Muscle of arm (tissue), 14 donors: ENCODE measurements at places on chromosomes 7 and 10. TPM values are rescaled to one million over a fixed set of nuclear protein-coding genes. Genes with fewer than 3 reads are reported as not detected.

DNA sequence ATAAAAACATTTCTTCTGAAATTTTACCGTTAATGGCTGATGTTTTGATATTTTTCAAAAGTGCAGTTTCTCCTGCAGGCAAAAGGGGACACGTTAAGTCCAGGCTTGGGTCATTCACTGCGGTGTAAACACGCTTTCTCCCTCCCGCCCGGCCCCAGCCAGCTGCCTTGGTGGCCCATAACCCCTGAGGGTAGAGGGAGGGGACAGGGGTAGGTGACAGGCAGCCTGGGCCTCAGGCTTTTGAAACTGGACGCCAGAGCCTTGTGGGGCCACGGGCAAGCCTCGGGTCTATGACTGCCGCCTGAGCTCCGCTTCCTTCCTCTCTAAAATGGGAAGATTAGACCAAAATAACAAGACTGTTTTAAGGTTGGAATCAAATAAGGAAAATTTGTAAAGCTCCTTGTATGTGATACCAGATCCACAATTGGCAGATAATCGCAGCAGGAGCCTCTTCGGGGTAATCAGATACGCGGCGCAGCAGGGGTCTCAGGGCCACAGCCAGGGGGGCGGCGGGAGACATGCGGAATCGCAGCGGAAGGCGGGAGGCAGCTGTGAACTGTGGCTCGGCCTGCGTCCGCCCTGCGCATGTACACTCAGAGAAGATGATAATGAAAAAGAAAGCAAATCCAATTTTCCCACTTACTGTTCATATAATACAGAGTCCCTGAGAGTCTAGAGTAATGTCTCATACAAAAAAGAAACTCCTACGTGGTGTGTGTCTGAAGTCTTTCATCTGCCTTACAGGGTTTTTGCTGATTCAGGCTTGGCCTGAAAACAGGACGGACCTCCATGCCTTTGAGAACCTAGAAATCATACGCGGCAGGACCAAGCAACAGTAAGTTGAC lies 138.3 kb downstream of the EGFR start:
- DNase-seq, result peak; percentile 41

GRCh38 chr7:108335269-108335918 lies 120.8 kb downstream of the NRCAM start:
- no peak for DNase-seq

DNA sequence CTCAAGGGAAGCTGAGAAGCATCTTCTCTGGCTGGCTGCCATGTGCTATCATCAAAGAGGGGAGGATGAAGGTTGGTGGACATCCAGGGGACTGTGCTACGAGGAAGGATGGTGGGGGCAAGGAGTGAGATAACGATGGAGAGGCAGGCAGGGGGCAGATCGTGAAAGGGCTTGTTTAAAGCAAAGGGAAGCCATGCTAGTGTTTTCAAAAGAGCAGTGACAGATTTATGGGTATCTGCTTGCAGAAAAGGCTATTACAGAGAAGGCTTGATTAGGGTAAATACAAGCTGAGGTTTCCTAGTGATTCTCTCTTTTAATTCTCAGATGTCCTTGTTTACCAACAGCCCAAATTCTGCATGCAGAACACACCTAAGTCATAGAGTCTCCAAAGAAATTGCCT lies 88.9 kb upstream of the MKX start:
- DNase-seq, result no peak

DNA sequence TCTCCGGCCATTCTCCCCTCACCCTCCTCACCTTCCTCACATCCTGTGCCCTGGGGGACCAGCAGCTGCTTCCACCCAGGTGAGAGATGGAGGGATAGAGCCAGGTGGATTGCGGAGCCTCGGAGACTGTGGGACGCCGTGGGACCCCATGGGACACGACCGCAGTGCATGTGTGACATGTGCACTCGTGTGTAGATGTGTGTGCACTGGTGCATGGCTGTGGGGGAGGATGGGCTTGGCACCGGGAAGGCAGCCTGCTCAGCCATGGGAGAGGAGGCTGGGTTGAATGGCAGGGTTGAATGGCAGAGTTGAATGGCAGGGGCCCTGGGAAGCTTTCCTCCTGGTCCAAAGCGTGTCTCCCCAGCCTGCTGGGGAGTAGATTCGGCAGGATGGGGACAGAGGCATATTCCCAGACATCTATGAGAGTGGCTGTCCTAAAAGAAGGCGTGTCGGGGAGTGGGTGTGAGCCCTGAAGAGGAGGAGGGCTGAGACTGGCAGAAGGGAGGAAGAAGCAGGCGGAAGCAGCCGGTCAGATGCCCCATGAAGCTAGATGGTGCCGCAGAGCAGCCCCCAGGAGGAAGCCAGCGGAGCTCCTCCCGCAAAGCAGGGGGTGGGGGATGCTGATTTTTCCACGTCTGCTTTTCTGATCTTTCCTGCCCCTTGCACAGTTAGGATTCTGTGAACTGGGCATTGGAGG lies 815 bp downstream of the GIMAP8 start:
- no peak for DNase-seq

GRCh38 chr10:9157656-9158055 lies 1103.2 kb downstream of the GATA3 start:
- DNase-seq, result no peak

DNA sequence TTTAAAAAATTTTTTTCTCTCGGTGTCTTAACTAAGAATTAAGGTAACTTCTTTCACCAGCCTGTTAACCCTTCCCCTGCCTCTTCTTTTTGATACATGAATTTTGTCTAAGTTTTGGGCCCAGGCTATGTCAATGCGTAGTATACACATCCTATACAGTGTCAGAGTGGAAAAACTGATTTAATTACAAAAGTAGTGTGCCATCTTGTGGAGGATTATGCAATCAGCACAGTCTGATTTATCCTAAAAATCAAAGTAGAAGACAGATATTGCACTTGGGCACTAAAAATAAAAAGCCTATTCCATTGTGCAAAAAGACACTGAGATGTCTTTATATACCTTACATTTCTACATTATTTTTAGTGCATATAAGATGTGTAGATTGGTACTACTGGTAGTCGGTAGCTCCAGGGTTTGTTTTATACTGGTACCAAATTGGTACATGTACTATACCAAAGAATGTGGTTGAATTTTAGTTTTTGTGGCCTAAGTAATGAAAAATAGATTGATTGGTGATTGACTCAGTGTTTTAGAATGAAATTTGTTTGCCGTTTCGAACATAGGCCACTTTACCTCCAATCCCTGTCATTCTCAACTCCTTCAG lies 96.6 kb downstream of the MKLN1 start:
- peak; percentile 27 for DNase-seq

GRCh38 chr7:145986248-145986874 lies 130.2 kb upstream of the CNTNAP2 start:
- no peak for DNase-seq

DNA sequence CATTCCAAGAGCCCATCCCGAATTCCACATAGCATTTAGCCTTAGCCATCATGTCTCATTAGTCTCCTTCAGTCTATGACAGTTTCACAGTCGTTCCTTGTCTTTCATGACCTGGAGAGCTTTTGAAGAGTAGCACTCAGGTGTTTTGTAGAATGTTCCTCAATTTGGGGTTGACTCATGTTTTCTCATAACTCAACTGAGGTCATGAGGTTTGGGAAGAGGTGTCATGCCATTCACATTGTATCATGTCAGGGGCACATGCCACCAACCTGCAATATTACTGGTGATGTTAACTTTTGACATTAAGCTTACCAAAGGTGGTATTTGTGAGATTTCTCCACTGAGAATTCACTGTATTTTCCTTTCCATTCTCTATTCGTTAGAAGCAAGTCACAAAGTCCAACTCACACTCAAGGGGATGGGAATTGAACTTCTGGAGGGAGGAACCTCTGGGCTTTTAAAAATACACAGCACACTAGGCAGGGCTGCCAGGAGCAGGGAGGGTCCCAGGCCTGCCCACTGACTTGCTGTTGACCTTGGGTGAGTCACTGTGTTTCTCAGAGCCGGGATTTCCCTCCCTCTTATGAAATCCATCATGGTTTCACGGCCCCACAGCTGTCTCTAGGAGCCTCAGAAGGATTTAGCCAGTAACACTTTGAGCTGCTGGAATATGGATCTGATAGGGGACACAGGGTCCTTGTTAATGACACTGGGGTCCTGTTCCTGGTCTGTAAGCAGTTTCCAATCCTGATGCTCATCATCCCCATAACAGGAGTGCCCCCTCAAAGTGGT lies 74.4 kb upstream of the TCF7L2 start:
- no peak for DNase-seq

DNA sequence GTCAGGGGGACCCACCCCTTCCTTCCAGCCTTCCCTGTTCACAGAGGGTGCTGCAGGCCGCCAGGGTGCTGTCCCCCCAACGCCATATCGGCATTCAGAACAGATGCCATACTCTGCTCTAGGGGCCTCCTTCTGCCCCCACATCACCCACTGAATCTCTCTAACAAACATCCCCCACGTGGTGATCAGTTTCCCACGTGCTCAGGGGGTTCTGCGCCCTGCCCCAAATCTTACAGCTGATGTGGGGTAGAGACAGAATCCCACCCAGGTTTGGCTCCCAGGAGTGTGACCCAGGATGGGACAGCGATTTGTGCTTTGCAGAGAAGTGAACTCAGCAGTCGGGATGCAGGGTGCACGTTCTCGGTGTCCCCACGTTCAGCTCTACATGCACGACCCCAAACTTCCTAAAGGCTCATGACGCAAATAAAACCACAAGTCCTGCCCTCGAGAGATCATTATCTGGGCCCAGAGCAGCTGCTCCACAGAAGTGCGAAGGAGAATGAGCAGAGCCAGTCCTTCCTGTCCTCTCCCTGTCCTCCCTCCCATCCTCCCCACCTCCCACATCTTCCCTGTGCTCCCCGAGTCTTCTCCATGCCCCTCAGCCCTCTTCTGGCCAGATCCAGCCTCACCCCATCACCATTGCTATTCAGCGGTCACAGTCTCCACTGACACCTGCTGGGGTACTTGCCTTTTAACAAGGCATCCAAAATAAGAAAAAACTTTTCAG lies 423.4 kb downstream of the DNAJB6 start:
- no peak for DNase-seq

GRCh38 chr10:62018131-62018911 lies 116.8 kb downstream of the ARID5B start:
- no peak for DNase-seq

KLF14 gene
- 1.1 TPM for polyA plus RNA-seq

CHRM2 gene
- polyA plus RNA-seq, result 0.38 TPM

OPALIN gene
- polyA plus RNA-seq, result not detected
